ENCODE measurements at places on chromosomes 16 and 17.

GRCh38 chr17:40351359-40352236, 12.9 kb downstream of the GJD3 start:
- DNase-seq: no peak

DNA sequence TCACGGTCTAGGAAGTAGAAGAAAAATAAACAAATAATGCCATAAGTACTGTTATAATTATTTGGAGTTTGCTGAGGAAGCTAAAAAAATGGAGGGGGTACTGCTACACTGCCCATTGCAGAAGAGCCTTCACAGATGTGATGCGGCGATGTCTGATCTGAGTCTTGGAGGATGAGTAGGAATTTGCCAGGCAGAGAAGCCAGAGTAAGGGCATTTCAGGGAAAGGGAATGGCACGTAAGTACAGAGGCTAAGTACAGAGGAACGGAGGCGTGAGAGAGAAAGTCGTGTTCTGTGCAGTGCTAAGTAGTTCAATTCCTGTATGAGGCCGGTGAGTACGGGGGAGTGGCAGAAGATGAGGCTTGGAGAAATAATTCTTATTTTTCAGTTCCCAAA, 741 bp upstream of the GRB2 start:
- no peak for DNase-seq

DNA sequence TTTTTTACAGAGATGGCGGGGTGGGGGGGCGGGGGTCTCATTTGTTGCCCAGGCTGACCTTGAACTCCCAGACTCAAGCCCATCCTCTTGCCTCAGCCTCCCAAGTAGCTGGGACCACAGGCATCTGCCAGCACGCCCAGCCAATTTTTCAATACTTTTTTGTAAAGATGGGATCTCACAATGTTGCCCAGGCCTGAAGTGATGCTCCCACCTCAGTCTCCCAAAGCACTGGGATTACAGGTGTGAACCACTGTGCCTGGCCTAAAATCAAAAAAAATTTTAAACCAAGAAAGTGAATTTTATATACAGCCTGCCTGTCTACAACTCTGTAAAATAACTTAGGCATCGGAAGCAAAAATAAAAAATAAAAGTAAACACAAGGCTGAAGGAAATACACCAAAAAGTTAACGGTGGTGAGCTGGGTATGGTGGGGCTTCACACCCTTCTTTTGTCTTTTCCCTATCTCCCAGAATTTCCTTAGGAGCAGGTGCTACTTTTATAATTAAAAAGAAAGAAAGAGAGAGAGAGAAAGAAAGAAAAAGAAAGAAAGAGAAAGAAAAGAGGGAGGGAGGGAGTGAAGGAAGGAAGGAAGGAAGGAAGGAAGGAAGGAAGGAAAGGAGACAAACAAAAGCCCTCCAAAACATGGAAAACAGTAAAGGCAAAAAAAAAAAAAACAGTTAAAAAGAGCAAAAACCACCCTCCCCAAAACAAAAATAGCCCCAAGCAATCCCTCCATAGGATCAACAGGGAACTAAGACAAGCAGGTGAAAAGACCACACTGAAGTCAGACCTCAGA, 51.4 kb downstream of the TBC1D16 start:
- no peak for DNase-seq

- no peak for DNase-seq
Measured at GRCh38 chr16:86170720-86171119, 271.8 kb downstream of the IRF8 start.

- no peak for DNase-seq
Measured at GRCh38 chr17:78676412-78677302, 99.5 kb upstream of the DNAH17 start.

DNA sequence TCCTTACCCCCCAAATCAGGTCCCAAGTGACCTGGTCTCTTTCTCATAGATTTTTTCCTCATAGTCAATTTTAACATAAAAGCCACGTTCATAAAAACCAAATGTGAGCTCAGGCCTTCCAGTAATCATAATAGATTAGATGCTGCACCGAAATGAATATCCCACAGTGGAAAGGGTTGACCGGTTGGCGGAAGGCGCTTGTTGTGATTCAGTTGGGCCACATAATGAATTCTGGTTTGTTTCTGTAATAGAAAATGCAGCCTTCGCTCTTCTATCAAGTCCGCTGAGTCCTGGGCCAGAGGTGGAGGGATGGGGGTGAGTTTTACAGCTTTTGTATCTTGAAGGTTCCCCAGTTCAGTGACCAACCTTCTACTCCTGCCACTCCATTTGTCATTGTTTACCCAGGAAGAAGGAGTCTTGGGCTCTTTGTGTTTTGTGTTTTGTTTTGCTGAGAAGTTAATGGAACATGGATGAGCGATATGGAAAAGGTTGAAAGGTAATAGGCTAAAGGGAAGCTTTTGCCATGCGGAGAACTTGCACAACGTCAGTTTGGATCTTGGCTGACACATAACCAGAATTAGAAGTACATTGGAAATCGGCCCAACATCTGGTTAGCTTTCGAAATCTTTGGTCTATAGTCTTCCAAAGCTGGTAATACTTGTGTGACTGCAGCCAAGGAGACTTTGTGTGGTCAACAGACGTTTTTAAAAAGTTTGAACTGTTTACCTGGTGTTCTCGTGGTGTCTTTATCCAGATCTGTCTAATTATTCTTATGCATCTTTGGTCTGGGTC, 89.5 kb downstream of the CLEC16A start:
- no peak for DNase-seq

DNA sequence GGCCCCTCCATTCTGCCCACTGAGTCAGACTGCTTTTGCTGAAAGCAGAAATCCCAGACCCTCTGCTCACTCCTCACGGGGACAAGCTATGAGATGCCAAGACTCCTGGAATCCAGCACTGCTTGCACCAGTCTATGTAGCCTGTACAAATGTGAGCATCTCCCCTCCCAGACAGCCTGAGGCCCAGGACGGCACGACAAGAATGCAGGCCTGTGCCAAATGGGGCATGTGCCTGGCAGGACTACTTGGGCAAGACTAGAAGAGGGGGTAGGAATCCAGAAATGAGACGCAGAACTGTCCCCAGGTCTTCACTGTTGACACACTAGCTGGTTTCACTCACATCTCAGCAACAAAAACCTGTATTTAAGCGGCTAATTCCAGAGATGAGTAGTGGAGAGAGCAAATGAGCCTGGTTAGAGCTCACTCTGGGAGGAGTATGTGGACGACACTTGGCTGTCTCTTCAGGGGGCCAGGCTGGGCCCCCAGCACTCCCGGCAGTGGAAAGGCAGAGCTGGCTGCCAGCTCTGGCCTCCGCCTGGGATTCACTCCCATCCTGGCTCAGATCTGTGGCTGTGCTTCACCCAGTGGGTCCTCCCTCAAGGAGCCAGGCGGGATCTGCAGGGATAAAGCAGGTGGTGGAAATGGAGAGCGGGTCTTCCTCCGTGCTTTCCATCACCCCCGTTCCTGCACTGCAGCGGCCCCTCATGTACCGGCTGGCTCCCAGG, 2.9 kb upstream of the MYO1C start:
- DNase-seq: no peak

- DNase-seq: no peak
Measured at GRCh38 chr17:37506678-37507077, 17.0 kb downstream of the DUSP14 start.

DNA sequence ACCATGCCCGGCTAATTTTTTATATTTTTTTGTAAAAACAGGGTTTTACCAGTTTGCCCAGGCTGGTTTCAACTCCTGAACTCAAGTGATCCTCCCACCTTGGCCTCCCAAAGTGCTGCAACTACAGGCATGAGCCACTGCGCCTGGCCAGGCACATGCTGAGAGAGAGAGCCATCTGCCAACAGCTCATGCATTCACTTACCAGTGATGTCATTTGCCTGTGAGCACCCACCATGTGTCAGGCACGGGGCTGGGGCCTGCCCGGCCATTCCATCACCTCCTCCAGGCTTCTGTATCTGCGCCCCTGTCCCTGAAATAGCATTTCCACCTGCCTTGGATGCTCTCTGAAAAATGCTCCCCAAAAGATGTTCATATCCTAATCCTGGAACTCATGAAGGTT, 43.6 kb upstream of the PEMT start:
- no peak for DNase-seq

DNA sequence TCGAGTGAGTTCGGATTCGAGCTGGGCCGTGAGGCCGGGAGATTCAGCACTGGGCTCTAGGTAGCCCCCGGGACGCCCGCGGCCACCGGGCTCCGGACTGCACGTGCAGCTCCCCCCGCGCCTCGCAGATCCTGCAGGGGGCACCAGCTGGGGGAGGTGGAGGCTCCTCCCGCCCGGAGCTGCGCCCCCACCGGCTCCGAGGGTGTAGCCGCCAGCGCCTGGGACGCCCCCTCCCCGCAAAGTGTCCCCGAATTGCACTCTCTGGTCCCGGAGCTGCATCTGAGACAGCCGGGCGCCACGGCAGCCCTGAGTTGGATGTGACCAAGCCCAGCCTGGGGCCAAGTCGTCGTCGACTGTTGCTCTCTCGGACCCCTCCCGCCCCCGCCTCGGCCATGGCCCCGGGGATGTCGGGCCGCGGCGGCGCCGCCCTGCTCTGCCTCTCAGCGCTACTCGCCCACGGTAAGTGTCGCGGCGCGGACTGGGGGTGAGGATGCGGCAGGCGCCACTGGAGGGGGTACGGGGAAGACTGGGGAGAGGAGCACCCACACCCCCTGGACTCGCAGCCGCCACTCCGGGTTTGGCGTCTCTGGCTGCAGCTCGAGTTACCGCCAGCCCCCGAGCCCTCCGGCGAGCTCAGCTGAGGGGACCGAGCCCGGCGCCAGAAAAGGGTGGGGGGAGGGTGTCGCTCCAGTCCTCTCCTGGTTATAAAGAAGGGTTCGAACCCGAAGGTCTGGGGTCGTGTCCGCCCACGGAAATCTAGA, 1.5 kb downstream of the TMEM132E start:
- DNase-seq: no peak

DNA sequence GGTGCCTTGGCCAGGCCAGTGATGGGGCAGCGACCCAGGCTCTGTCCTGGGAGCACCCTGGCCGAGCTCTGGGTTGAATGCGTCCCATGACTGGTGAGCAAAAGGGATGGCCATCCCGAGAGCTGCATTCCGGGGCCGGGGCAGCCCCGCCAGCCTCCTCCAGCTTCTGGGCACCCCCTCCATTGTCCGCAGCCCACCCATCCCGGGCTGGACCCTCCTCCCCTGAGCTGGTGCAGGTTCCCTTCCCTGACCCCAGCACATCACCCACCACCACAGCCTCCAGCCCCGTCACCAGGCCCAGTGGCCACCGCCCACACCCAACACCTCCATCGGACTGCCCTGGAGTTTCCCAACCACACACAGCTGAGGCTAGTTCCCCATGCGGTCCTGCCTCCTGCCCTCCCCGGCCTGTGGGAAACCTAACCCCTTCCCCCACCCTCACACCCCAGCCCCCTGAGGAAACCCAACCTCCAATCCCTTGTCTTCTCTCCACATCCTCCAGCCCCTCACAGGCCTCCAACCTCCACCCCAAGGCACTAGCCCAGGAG, 16.2 kb upstream of the PVALEF start:
- no peak for DNase-seq

Measured in stimulated activated CD8-positive, alpha-beta memory T cell treated with anti-CD3 and anti-CD28 coated beads, Interleukin-4, amount 100 ng/mL, for 1 hour (primary cell).